ENCODE measurements at places on chromosomes 4 and X.
A peak's percentile ranks its signal among the peaks of the same experiment; 100 is the strongest.

DNA sequence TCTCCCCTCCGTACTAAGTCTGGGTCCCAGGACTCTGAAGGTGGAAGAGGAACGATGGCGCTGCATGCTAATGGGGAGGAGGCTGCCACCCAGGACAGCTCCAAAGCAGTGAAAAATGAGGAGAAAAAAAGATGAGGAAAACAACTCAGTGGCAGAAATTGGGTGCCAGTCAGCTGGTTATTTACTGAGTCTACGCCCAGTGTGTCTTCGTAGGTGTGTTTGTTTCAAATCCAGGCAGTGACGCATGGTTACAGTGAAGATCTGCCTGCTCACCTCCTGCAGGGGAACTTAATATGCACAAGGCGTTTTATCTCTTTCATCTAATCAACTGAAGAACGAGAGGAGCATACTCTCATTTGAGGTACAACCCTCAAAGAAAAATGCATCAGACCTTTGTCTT is 70.9 kb upstream of the FBXW7 start:
- peak; percentile 22 for DNase-seq

DNA sequence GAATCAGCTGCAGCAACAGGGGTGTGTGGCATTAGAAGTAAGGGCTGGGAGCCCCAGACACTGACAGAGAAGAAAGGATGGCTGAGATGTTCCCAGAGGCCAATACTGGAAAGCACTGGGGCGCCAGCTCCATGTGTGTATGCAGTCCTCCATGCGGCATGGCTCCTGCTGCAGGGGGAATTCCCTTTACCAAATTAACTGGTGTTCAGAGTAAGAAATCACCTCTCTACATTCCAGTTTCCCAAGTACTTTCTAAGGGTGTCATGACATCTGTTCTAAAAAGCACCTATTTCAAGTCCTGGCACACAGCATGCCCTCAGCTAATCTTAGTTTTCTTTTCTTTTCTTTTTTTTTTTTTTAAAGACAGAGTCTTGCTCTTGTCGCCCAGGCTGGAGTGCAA is 98.0 kb downstream of the MAML3 start:
- no peak for DNase-seq

GRCh38 chr4:168076989-168077725 is 15.2 kb upstream of the ANXA10 start:
- peak; percentile 53 for DNase-seq

- DNase-seq, result no peak
Observed at GRCh38 chrX:136061696-136062095, 76.5 kb downstream of the SLC9A6 start.

GRCh38 chr4:121168446-121169281 is 4.5 kb upstream of the TNIP3 start:
- DNase-seq, result no peak

DNA sequence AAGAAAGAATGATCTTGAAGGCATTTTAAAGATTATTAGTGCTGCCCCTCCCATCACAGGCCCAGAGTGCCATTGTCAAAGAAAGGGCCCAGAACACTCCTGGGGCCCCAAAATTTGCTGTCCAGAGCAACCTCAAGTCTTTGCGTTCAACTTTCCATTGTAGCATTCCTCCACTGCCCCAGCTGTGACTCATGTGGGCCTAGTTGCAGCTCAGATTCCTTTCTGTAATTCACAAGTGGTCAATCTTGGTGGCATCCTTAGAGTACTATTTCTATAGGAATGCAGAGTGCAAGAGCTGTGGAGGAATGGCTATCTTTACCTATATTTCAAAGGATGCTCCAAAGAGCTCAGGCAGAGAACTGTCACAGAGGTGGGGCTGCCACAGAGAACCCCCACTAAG is 1500.8 kb upstream of the IGFBP7 start:
- no peak for DNase-seq

DNA sequence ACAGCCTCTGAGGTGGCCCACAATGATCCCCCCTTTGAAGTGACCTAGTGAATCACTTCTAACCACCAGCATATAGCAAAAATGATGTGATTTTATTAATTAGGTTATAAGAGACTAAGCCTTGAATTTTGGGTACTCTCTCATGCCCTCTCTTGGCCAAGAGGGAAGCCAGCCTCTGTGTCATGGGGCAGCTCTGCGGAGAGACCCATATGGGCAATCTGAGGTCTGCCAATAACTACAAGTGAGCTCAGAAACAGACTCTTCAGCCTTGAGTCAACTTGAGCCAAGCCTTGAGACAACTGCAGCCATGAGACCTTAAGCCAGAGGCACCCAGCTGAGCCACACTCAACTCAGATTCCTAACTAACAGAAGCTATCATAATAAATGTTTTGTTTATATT is 45.7 kb downstream of the MANBA start:
- no peak for DNase-seq
